ENCODE measurements at places on chromosomes 13 and 19. TPM values are rescaled to one million over a fixed set of nuclear protein-coding genes. Genes with fewer than 3 reads are reported as not detected.

Gene FAM98C
- polyA plus RNA-seq: 23.8 TPM

Gene KLK7
- polyA plus RNA-seq: 36.4 TPM

Gene ZNF560
- 0.05 TPM for polyA plus RNA-seq

Gene FBN3
- under 0.01 TPM for polyA plus RNA-seq

Gene GARIN5A
- 1.4 TPM for polyA plus RNA-seq

Gene DHDH
- 1.3 TPM for polyA plus RNA-seq
